ENCODE measurements at places on chromosomes 5 and 9. TPM values are rescaled to one million over a fixed set of nuclear protein-coding genes. Genes with fewer than 3 reads are reported as not detected.

NR6A1 gene
- polyA plus RNA-seq, result 1.7 TPM

PCDHB3 gene
- 2.3 TPM for polyA plus RNA-seq

FAT2 gene
- polyA plus RNA-seq, result 9.4 TPM

CDO1 gene
- 22.9 TPM for polyA plus RNA-seq

NOXA1 gene
- polyA plus RNA-seq, result 6.7 TPM

MYOT gene
- polyA plus RNA-seq, result 1.5 TPM

PCDHB13 gene
- 9.3 TPM for polyA plus RNA-seq

FAM153A gene
- 0.75 TPM for polyA plus RNA-seq

FST gene
- 34.1 TPM for polyA plus RNA-seq

TTC23L gene
- polyA plus RNA-seq, result 5.0 TPM

POLR3G gene
- 4.9 TPM for polyA plus RNA-seq

TMEM174 gene
- polyA plus RNA-seq, result 20.1 TPM

CRHBP gene
- 24.2 TPM for polyA plus RNA-seq

MED7 gene
- polyA plus RNA-seq, result 24.3 TPM

HEMGN gene
- 1.5 TPM for polyA plus RNA-seq

GPR151 gene
- not detected for polyA plus RNA-seq

IL4 gene
- 0.57 TPM for polyA plus RNA-seq

KIAA0825 gene
- polyA plus RNA-seq, result 5.2 TPM

Data from left kidney (tissue), 8 donors.